ENCODE measurements at places on chromosomes 7 and 10. TPM values are rescaled to one million over a fixed set of nuclear protein-coding genes. Genes with fewer than 3 reads are reported as not detected.

Gene GIMAP5
- total RNA-seq: 1.2 TPM

Gene TRIM50
- not detected for total RNA-seq

Gene C10orf62
- total RNA-seq: not detected

Gene EVX1
- not detected for total RNA-seq

Gene TET1
- 2.0 TPM for total RNA-seq

Gene STEAP4
- 0.02 TPM for total RNA-seq

Gene COL13A1
- total RNA-seq: 0.53 TPM

Gene TAS2R3
- total RNA-seq: 0.08 TPM

Gene BTRC
- 9.2 TPM for total RNA-seq

Gene GHRHR
- total RNA-seq: not detected

Gene ZNF22
- total RNA-seq: 18.0 TPM

Gene SRRM3
- 3.8 TPM for total RNA-seq

Gene GBX1
- not detected for total RNA-seq

Gene TRIM74
- not detected for total RNA-seq

Gene CLRN3
- total RNA-seq: not detected

Gene CALD1
- total RNA-seq: 152 TPM

Gene LRRC18
- 0.06 TPM for total RNA-seq

Gene TRIM24
- total RNA-seq: 12.4 TPM

Gene CYP2C19
- not detected for total RNA-seq

Gene PRR15
- 1.2 TPM for total RNA-seq

Gene OR2A7
- not detected for total RNA-seq

Gene ZPBP
- total RNA-seq: not detected

Gene STN1
- 24.9 TPM for total RNA-seq

Gene EBLN1
- not detected for total RNA-seq

Gene ATOH7
- 0.88 TPM for total RNA-seq

Gene SUGCT
- 5.0 TPM for total RNA-seq

Gene OR9A4
- not detected for total RNA-seq

Gene GNGT1
- not detected for total RNA-seq

Gene HDAC9
- total RNA-seq: 12.8 TPM

Gene PRPF18
- 18.1 TPM for total RNA-seq

Gene OR2A42
- total RNA-seq: not detected

Gene NPSR1
- total RNA-seq: not detected

Gene TRIL
- total RNA-seq: not detected

Gene DNAJC1
- total RNA-seq: 11.4 TPM

Gene NKX2-3
- not detected for total RNA-seq

Gene TFAM
- total RNA-seq: 42.5 TPM

Gene DKK1
- total RNA-seq: 31.2 TPM

Gene SPDYE9
- not detected for total RNA-seq

All from H4 (cell line).